ENCODE measurements at places on chromosomes 13 and 19.

DNA sequence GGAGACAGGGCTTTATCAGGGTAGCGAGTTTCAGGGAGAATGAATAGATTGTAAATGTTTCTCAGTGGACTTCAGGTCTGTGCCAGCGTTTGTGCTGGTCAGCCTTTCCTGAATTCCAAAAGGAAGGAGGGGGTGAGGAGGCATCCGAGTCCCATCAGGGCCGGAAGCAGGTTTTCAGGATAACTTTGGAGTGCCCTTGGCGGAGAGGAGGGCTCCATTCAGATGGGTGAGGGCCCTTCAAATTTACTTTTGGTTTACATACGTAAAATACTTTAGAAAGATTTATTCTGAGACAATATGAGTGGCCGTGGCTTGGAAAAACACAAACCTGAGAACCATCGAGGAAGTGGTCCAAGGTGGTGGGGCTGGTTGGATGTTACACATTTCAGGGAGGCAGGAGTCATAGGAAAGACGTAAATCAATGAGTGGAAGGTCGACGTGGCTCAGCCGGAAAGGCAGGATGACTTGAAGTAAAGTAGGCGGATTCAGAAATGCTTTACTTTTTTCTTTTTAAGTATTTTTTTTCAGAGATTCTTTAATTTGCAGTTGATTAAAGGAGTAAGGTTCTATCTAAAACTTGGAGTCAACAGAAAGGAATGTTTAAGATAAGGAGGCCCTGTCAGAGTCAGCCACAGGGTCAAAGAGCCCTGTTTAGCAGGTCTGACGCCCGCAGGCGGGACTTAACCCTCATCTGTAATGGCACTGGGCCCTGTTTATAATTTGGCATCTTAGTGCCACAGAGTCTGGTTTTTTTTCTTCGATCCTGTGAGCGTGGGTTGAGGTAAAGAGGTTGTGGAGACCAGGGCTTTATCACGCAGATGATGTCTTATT lies 32.8 kb downstream of the ATP11A start:
- DNase-seq: no peak

DNA sequence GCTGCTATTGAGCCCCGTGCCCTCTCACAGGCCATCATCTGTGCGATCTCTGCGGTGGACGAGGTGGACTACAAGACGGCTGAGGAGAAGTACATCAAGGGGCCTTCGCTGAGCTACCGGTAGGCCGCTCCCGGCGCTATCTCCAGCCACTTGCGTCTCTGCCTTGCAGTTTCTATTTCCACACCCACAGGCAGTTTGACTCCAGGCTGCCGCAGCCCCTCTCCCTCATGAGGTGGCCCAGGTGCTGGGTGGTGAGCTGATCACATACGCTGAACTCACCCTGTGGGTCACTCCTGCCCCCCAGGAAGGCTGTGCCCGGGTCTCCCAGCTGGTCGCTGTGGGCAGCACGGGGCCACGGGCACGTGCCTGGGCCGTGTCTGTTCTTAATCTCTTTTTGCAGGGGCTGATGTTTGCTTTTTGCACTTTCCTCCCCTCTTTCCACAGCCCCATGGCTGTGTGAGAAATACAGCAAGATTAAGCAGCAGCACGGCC lies 10.6 kb upstream of the NDUFS7 start:
- DNase-seq: no peak

DNA sequence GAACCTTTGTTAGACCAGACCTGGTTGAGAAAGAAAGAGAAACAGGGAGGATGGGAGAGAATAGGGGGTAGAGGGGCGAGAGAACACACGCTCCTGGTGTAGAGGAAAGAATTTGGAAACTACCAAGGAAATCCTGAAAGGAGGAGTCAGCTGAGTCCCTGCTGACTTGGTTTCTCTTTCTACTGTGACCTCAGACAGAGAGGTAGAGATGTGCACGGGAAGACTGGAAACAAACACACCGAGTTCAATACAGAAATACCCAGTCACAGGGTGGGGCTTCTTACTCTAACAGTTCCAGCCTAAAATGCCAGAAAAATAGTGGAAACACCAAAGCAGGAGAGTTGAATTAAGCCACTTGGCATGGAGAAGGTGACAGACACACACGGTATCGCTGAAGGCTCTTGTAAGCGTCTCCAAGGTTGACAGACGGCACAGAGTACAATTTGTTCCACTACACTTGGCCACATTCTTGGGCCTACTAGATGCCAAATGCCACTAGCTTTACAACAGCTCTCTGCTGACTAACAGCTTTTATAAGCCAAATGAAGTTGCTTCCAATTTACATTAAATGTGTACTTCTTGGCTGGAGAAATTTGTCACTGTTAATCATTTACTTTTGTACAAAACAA lies 28.1 kb downstream of the LATS2 start:
- DNase-seq: no peak

GRCh38 chr13:102679449-102680132 lies 15.3 kb downstream of the METTL21C start:
- DNase-seq: no peak

- DNase-seq: no peak
These were observed 1472.6 kb downstream of the UQCRFS1 start for GRCh38 chr19:27740396-27740795.

- no peak for DNase-seq
These were observed 40.8 kb downstream of the BRD4 start for GRCh38 chr19:15291548-15292021.

DNA sequence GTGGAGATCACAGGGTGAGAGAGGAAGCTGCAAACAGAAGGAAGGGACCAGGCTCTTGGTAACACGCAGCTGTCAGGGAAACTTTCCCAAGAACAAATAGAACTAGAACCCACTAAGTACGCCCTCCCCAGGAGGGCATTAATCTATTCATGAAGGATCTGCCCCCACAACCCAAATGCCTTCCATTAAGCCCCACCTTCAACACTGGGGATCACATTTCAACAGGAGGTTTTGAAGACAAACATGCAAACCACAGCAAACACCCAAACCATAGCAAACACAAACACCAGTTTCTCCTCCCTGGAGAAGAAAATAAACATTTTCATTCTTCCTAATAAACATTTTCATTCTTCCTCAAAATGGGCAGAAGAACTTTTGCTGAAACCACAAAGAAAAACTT lies 329.6 kb downstream of the EFNB2 start:
- DNase-seq: no peak

- no peak for DNase-seq
These were observed 236 bp upstream of the TINCR start for GRCh38 chr19:5567970-5568407.

GRCh38 chr13:51234676-51235075 lies 12.5 kb downstream of the FAM124A start:
- DNase-seq: no peak

GRCh38 chr19:18239303-18239702 lies 13.1 kb upstream of the PDE4C start:
- DNase-seq: no peak

- DNase-seq: no peak
These were observed 147.2 kb downstream of the MIPEP start for GRCh38 chr13:23741879-23742510.

DNA sequence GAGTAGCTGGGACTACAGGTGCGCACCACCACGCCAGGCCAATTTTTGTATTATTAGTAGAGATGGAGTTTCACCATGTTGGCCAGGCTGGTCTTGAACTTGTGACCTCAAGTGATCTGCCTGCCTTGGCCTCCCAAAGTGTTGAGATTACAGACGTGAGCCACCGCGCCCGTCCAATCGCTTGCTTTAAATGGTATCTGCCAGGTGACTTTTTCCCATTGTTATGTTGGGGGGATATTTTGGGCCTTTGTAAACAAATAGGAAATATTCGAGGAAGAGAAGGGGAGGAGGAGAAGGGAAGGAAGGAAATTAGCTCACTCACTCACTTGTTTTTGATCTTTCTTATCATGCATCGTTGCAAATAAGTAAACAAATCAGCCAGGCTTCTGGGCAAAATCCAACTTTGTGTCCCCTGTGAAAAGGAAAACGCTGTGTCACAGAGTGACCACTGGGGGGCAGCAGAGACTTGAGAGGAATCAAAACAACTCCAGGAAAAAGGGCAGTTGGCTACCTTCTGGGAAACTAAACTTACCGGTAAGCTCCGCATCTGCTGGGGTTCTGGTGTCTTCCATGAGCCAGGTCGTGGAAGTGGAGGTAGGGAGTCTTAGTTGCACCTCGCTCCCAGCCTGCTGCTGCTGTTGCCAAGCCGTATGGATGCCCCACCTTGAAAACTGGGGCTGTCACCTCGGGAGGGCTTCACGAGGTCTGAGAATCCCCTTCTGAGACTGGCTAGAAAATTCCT lies 9.3 kb upstream of the RANBP3 start:
- peak; percentile 34 for DNase-seq

DNA sequence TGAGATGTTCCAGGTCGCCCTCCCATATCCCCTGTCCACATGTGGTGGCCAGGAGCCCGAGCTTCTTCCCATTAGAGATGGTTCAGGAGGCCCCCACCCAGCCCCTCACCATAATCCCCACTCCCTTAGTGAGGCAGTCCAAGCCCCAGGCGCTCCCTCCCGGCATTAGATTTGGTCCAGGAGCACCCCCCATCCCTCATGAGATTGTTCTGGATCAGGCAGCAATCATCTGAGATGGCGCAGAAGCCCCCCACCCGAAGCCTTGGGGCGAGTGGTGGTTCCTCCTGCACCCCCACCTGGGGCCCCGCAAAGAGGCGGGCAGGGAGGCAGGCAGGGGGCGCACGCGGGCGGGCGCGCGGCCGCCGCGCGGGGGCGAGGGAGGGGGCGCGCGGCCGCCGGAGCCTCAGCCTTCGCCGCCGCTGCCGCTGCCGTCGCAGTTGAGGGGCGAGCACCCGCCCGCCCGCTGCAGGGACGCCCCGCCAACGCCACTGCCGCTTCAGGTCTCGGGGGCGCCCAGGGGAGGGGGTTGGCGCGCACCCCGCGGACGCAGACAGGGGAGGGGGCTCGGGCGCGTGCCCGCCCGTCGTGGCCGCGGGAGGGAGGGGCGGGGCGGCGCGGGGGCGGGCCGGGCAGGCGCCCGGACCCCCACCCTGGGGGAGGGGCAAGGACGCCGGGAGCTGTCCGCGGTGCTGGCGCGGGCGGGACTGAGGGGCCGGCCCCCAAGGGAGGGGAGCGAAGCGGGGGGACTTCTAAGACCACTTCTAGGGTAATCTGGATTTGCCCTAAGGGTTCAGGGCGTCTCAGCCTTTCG lies 46.4 kb upstream of the SHKBP1 start:
- DNase-seq: no peak

DNA sequence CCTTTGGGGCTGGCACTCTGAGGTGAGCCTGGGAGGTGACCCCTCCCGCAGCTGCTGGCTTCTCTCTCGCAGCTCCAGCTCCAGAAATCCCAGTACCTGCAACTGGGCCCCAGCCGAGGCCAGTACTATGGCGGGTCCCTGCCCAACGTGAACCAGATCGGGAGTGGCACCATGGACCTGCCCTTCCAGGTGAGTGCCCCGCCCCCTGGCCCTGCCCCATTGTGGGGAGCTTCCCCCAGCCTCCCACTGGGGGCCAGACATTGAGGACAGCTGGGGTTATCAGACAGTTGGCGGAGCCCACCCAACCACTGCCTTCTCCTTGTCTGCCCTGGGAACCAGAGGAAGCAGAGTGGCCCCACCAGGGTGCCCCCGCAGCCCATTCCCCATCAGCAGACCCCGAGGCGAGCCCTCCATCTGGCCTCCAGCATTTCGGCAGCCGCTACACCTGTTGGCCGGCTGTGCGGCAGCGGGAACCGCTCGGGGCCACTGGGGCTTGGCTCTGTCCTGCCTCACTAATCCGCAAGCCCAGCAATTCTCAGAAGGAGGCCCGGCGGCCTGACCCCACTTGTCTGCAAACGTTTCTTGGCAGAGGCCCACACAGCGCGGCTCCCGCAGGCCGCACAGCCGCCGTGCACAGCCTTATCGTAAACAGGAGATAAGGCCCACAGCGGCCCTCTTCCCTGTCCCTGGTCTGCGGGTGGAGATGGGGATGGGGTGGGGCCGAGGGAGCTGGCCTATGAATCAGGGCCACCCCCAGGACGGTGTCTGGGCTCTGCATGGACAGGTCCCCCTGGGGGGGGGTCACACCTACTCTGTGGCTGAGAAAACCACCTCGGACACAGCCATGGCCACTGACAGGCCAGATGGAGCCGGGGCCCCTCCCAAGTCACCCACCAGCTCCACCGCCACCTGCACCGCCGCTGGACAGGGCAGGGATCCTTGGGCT lies 48.0 kb downstream of the COMP start:
- no peak for DNase-seq

- DNase-seq: no peak
These were observed 2.3 kb downstream of the UPF1 start for GRCh38 chr19:18833849-18834643.

GRCh38 chr13:84237143-84237542 lies 354.9 kb upstream of the SLITRK1 start:
- DNase-seq: no peak

GRCh38 chr13:43572656-43573360 lies 214.0 kb downstream of the ENOX1 start:
- peak; percentile 61 for DNase-seq

GRCh38 chr13:77171451-77171850 lies 144.5 kb upstream of the FBXL3 start:
- DNase-seq: no peak

DNA sequence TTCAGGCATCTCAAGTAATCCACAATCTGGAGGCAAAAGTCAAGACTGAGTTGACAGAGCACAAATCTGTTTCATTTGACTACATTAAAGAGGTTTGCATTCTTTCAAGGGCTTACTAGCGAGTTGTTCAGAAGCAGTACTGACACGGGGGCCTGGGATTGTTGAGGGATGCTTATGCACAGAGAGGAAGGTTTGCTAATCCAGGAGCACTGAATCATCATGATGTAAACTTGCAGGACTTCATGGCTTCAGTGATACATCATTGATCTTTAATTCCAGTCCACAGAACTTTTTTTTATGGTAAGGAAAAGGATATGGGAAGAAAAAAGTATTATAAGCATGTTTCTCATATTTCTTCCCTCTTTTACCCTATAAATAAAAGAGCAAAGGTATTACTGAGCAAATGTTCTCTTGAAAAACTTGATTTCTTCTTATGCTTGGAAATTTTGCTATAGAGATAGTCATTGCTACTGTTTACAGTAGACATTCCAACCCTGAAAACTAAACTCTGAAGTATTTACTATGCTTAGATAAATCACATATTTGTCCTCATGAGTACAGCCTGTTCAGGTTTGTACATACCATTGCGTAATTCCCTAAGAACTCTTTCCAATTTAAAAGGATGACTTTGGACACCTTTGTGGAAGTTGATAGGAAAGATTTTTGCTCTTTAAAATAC lies 65.8 kb upstream of the KPNA3 start:
- peak; percentile 94 for DNase-seq

DNA sequence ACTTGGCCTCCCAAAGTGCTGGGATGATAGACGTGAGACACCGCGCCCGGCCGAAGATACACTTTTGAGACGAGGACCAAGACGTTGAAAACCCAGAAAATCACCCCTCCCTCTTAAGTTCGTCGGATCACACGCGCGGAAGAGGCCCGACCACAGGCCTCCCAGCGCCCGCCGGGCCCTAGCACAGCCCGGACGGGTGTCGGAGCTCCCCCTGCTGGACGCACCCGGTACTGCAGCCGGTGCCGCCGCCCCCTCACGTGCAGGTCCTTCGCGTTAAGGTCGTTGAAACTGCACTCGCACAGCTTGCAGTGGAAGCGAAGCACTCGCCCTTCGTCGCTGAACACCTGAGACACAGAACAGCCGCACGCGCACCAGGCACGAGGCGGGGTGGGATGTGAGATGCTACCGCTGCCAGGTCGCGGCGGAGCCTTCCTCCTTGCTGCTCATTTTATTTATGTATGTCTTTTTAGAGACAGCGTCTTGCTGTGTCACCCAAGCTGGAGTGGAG lies 35.7 kb upstream of the MATK start:
- DNase-seq: no peak

GRCh38 chr19:18697680-18698079 lies 14.2 kb downstream of the CRTC1 start:
- no peak for DNase-seq

- no peak for DNase-seq
These were observed 1.8 kb downstream of the VASP start for GRCh38 chr19:45508861-45509691.
